ENCODE measurements at places on chromosomes 1 and 21.

GRCh38 chr1:50968821-50969610 lies 1.0 kb upstream of the CDKN2C start:
- DNase-seq, result peak; percentile 64

DNA sequence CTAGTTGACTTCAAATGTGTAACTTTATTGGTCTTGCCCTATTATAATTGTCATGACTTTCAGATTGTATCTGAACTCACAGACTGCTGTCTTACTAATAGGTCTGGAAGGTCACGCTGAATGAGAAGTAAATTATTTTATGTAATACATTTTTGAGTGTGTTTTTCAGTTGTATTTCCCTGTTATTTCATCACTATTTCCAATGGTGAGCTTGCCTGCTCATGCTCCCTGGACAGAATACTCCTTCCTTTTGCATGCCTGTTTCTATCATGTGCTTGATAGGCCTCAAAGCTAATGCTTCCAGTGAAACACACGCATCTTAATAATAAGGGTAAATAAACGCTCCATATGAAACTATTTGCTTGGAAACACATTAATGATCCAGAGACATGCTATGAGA lies 7.3 kb downstream of the RGS4 start:
- DNase-seq, result no peak

DNA sequence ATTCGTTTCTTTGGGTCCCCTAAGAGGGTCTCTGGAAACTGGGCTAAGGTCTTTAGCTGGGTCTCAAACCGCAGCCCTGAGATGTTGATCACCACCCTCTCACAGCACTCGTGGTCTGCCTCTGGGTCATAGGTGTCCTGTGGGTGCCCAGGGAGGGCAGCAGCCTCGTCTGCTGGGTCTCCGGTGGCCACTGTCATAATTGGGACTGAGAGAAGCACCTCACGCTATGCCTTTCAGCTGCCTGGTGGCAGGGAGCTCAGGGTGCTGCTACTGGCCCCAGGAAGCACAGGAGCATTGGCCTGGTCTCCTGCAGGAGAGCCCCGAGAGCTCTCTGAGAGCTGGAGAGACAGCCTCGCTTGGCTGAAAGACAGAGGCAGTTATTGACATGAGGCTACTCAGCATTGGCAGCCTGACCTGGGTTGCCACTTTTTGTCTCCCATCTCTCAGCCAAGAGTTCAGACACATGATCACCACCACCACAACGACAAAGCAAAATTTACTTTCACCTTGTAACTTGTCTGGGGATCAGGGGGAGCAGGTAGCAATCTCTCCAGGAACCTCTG lies 1.5 kb downstream of the KCNA2 start:
- DNase-seq, result no peak

DNA sequence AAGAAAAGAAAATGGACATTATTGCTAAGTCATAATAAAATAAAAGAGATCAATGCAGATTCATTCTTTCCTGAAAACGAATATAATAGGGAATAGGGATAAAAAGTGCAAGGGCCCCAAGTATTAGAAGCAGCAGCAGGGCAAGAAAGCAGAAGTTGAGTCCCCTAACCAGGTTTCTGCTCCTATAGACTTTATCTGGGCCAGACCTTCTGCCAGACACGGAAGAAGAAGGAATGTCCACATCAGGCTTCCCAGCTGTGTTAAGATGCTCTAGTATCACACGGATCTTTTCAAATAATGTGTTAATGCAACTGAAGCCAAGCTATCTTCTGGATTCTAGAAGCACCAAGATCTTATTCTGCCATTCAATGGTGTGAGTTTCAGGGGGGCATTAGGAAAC lies 26.9 kb downstream of the CD244 start:
- DNase-seq, result no peak

GRCh38 chr1:41647221-41648135 lies 163.0 kb upstream of the EDN2 start:
- no peak for DNase-seq

DNA sequence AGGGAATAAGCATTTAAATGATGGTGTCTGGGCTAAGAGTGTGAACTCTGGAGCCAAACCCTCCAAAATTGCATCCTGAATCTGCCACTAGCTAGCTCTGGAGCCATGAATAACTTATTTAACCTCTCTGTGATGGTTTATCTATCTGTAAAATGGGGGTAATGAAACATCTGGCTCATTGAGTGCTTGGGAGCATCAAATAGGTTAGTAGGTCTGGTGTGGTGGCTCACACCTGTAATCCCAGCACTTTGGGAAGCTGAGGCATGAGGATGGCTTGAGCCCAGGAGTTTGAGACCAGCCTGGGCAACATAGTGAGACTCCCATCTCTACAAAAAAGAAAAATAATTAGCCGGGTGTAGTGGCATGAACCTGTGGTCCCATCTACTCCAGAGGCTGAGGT lies 42.8 kb downstream of the KIF1B start:
- DNase-seq, result no peak

DNA sequence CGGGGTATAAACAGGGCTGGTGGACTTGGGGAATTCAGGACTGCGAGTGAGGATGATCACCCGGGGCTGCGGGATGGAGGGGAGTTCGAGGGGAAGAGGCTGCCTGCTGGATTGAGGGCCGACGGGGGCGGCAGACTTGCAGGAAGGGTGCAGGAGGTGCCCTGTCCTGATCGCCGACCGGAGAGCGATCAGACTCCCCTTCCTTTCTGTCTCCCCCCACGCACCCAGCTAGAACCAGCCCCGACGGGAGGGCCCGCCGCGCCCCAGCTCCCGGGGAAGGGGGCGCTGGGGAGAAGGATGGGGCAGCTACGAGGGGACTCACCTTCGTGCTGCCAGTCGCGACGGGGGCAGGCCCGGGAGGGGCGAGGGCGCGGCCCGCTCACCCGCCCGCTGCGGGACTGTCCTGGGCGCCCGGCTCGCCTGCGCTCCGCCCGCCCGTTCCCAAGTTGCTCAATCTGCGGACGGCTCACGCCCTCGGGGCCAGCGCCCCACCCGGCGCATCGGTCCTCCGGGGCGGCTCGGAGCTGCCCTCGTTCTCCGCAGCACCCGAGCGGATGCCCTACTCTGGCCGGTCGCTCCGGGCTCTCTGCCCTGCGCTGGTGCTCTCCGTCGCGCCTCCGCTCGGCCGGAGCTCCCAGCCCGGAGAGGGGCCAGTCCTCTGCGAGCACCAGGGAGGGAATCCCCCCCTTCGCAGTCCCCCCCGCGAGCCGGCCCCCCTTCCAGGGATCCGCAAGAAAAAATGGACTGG lies at the start of gene RSPO1:
TSS of gene RSPO1 (minus strand) at position 649 of the 748 bp plus-strand sequence. CDS start 5,231 bp downstream, outside the sequence.
- no peak for DNase-seq

GRCh38 chr1:155125511-155125945 lies 2.1 kb upstream of the EFNA1 start:
- DNase-seq, result no peak

DNA sequence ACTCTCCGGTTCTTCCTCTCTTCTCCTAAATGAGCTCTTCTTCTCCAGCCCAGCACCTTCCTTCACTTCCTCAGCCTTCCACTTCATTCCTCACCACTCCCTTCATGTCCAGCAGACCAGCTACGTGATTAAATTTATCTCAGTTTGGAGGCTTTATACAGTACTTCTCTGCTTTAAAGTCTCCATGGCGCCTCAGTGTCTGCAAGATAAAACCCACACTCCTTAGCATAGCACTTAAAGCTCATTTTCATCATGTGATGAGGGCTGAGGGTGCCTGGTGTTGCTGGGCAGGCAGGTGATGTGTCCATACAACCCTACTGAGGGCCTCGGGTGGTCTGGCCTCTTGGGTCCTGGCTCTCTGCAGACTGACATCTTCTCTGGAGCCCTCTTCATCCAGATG lies 7.7 kb downstream of the SLC5A9 start:
- DNase-seq, result no peak

DNA sequence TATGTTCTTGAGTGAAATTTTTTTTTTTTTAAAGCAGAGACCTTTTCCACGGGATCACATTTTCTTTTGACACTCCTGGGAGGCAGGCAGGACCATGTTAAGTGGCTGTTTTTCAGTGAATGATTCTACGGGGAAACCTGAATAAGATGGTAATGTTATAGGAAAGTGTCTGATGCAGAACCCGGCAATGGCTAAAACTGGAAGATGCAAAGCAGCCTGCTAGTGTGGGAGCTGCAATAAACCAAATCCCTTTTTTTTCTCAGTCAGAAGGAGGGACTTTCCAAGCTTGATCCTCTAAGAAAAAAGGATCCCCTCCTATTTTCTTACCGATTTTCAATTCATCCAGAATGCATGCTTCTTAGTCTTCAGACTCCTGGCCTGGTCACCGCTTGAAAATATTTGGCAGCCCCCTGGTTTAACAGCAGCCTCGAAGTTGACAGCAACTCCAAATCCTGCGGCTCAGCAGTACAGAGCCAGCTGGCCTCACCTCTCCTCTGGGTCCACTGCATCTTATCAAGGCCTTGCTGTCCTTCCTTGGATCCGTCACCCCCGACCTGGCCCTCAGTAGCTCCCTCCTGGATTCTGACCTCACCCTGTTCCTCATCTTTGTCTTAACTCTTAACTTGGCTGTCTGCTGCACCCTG lies 5.6 kb downstream of the MX2 start:
- no peak for DNase-seq

- DNase-seq, result no peak
Measured at GRCh38 chr1:228321435-228321834, 85.2 kb downstream of the TRIM11 start.

DNA sequence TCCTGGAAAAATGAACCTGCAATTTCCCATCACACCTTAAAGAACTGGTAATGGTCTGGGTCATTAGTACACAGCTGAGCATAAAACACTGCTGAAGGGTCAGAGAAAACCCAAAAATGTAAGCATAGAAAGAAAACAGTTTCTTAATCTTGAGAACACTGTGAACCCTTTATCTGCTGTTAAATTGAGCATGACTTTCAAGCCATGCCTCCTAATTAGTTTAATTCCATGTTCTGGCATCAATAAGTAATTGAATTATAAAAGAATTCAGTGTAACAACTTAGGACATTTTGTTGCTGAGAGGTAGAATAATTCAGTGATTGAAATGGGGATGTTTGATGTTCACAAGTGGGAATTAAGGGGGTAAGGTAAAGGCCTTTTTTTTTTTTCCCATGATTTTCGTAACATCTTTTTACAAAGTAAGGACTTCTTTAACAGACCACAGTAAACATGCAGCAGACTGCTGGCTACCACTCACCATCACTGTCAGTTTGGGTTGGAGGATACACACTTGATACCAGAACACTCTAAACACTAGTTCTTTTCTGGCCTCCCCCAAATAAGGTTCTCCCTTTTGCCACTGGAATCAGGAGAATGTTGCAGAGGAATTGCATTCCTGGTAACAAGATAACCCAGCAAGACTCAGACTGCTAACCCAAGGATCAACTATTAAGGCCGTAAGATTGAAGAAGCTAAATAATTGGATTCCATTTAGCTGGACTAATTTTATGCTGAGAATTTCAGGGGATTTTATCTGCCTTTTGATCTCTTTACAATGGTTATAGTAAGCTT lies 3.0 kb downstream of the RWDD3 start:
- DNase-seq, result no peak

GRCh38 chr1:115982400-115982799 lies 6.1 kb downstream of the SLC22A15 start:
- DNase-seq, result no peak

- no peak for DNase-seq
Measured at GRCh38 chr1:222935239-222935900, 120.5 kb downstream of the DISP1 start.

DNA sequence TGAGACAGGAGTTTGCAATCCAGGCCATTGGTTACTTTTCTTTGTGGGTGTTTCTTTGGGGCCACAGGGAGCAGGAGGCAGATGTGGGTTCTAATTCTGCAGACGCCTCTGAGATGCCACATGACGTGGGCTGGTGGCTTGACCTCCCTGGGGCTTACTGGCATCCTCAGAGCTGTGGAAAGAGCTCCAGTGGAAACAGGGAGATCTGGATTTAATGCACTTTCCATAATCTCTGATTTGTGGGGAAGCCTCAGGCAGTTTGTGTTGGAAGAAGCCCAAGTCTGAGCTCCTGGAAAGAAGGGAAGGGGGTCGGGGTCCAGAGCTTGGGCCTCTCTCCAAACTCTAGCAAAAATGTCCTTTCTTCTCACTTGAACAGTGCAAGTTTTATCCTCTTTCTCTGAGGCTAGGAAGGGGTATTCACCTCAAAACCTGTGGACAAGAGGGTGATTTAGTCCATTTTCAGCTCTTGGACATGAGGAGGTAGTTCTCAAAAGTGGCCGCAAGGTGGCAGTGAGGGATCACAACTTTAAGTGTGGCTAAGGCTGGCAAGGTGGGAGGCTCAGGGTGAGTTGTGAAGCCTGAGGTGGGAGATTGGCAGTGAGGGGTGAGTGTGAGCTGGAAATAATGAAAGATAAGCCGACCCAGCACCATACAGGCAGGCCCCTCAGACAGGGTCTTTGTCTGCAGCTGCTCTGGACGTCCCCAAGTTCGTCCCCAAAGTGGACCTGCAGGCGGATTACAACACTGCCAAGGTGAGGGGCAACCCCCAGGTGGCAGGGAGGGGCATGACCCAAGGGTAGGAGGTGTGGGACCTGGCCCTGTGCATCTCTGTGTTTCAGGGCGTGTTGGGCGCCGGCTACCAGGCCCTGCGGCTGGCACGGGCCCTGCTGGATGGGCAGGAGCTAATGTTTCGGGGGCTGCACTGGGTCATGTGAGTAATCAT lies 9.2 kb downstream of the IKBKE start:
- DNase-seq, result peak; percentile 28

GRCh38 chr21:24716281-24716918 lies 890.9 kb downstream of the MRPL39 start:
- DNase-seq, result no peak

- no peak for DNase-seq
Measured at GRCh38 chr1:201369209-201369608, 8.3 kb downstream of the TNNT2 start.

- DNase-seq, result no peak
Measured at GRCh38 chr1:168887381-168887780, 158.4 kb upstream of the DPT start.

DNA sequence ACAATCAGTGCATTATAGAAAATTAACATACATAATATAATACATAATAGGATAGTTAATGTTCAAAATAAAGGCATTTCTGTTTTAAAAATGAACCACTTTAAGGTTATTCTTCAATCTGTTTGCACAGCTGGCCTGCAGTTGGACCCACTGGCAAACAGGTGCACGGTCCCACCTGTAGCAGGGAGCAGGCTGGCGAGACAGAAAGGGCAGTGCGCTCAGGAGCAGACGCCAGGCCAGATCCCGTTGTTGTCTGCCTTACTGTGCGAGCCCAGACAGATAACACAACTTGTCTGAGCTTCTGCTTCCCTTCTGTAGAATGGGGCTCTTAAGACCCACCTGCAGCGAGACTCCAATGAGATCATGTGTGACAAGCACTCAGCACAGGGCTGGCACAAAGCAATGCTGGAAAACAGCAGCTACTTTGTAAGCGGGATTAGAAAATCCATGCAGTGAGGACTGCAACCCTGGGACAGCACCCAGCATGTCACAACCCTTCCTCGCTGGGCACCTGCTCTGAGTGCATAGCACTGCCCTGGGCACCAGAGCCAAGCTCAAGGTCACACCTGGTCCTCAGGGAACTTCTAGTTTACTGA lies 33.5 kb downstream of the VPS26C start:
- peak; percentile 85 for DNase-seq

- no peak for DNase-seq
Measured at GRCh38 chr1:3038113-3038551, 16.9 kb downstream of the ACTRT2 start.

DNA sequence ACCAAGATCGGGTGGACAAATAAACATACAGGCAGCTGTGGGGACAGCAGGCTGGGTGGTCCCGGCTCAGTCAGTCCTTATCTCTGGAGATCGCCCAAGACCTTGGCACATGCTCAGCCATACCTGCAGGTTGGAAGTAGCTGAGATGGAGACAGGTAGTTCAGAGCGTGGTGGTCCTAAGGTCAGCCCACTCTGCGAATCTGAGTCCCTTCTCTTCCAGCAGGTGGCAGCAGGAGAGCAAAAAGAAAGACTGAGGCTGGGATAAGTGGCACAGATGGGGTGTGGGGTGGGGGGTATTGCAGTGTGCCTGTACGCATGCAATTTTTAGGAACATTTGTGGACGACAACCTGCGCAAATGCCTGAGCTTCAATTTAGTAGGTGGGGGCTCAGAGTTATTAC lies 104.9 kb downstream of the TENT5C start:
- DNase-seq, result no peak

All from NCI-H774 (cell line).